ENCODE measurements at places on chromosomes 3 and 15.

GRCh38 chr3:147216143-147216673 lies 190.1 kb downstream of the ZIC4 start:
- no peak for DNase-seq

DNA sequence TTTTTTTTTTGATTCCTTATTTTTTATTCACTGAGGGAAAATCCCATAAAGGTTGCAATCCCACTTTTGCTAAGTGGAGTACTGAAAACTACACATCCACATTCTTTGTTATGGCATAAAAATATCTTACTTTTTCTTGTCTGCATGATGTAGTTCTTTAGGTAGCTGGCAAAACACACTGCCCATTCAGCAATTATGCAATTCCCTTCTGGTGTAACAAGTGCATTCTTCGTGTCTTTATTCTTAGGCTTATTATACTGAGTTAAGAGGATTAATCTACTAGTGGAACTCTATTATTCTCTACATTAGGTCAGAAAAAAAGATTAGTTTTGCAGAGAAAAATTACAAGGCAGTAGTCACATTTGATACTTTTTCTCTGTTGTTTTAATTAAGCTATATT lies 403.8 kb upstream of the GBE1 start:
- no peak for DNase-seq

DNA sequence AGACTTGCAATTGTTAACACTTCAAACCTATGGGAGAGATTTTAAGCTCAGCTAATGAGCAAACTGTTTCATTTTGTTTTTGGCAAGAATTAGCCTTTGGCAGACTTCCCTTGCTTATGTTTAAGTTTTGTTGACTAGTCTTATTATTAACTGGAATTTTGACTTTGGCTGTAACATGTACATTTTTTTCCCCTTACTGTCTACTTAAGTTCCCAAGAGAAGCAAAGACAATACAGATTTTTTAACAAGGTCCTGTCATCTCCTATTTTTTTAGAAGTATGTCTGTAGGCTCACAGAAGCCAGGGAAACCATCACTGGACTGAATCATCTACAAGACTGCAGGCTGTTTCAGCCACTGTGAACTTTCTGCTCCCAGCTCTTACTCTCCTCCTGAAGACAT lies 74.3 kb downstream of the DGKG start:
- DNase-seq: no peak

DNA sequence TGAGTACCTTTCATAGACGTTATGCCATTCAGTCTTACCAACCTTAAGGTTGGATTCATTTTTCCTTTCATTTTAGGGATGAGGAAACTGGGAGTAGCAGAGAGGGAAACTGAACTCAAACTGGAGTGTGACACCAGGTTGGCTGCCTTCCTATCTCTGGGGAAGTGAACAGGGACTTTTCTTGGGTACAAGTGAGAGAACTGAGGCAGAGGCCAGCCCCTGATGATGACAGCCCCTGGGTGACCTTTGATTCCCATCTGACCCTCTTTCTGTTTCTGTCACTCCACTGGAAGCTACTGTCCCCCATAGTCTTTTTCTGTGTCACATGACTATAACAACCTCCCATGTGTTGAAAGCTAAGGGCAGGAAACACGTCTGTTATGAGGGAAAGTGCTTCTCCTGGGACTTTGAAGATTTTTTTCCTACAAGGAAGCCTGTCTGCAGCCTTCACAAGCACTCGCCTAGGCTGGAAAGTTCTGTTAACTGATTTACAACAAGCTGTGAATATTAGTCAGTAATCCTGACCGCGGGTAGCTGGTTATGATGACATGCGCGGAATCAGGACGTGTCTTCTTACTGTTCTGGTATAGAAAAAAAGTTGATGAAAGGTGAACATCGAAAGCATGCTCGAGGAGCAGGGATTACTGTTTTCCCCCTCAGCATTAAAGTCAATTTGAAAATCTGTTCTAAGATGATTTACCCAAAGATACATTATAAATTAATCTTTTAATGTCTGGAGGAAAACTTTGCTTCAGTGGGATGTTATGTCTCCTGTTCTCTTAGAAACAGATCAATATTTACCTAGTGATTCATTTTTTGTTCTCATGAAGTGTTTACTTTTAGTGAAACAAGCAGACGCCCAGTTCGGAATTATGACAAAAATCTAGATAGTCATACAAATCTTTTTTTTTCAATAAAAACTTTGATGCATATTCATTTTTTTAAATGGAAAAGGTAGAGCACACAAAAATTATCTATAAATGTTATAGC lies 31.5 kb downstream of the ABHD2 start:
- DNase-seq: no peak

- DNase-seq: no peak
Observed at GRCh38 chr3:116444819-116445310, 422 bp downstream of the LSAMP start.

- no peak for DNase-seq
Observed at GRCh38 chr3:173403376-173403775, 5.8 kb downstream of the NLGN1 start.

DNA sequence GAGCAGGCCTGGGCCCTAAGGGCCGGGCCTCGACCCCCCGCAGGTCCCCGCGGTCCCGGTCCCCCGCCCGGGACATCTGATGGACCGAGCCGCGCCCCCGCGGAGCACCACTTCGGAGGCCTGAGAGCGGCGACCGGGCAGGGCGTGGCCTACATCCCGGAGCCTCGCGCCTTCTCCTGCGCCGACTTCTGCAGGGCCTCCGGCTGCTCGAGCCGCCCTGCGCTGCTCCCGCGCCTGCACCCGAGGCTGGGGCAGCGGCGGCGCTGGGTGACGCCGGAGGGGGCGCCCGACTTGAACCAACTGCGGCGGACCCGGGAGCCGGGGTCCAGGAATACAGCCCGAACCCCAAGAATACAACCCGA lies 14.9 kb upstream of the GP9 start:
- DNase-seq: no peak

- DNase-seq: no peak
Observed at GRCh38 chr15:81813215-81813614, 232.6 kb downstream of the MEX3B start.

DNA sequence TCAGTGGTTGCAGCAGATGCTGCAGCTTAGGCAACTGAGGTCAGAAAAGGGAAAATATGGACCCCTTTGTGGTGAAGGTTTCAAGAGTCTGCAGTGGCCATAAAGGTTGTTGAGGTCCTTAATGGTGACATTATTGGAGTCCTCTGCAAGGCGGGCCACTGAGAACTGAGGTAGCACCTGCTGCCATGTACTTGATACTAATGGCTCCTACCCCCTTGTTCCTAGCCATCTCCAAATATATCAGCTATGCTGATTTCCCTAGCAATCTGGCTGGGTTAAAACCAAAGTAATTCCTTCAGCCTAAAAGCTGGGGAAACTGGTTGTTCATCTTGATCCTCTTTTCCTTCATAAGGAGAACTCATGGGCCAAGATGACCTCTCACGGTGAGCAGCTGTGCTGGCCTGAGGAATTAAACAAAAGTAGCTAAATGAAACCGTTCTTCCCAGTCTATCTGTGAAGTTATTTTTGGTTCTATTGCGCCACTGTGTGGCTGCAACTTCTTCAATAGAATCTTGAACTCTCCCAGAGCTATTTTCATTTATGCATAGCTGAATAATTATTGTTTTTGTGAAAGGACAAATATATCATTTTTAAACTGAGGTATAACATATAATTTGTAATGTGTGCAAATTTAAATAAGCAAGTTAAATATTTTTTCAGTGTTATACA lies 76.1 kb upstream of the PLSCR4 start:
- no peak for DNase-seq

GRCh38 chr3:126944089-126944965 lies 38.6 kb upstream of the PLXNA1 start:
- no peak for DNase-seq

GRCh38 chr3:41195946-41196345 lies 3.4 kb upstream of the CTNNB1 start:
- DNase-seq: no peak

- no peak for DNase-seq
Observed at GRCh38 chr15:91912336-91912735, 58.8 kb downstream of the SLCO3A1 start.

- no peak for DNase-seq
Observed at GRCh38 chr15:35055416-35056105, 29.5 kb downstream of the NANOGP8 start.
